Left ventricle myocardium inferior (tissue), 1 donor: ENCODE measurements at places on chromosomes 6 and 20. TPM values are rescaled to one million over a fixed set of nuclear protein-coding genes. Genes with fewer than 3 reads are reported as not detected.

The GCNT2 gene
- 49.0 TPM for total RNA-seq

GRCh38 chr20:64116016-64116415 lies 8.7 kb upstream of the NPBWR2 start:
- no peak for DNase-seq

- DNase-seq = no peak
Measured at GRCh38 chr20:64045346-64046011, 4.0 kb downstream of the SOX18 start.

DNA sequence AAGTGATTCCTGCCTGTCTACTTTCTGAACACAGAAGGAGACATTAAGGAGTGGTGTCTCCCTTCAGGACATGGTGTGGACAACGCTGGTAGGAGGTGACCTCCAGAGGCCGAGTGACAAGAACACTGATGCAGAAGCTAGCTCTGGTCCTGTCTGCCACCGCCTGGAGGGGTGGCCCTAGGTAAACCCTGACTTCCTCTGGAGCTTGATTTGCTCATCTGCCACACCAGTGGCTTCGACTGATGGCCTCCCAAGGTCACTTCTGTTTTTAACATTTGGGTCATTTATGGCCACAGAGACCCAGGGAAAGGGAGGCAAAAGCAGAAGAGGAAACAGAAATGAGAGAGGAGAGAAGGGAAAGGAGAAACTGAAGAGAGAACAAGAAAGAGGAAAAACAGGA lies 49.4 kb upstream of the SLC22A23 start:
- no peak for DNase-seq

DNA sequence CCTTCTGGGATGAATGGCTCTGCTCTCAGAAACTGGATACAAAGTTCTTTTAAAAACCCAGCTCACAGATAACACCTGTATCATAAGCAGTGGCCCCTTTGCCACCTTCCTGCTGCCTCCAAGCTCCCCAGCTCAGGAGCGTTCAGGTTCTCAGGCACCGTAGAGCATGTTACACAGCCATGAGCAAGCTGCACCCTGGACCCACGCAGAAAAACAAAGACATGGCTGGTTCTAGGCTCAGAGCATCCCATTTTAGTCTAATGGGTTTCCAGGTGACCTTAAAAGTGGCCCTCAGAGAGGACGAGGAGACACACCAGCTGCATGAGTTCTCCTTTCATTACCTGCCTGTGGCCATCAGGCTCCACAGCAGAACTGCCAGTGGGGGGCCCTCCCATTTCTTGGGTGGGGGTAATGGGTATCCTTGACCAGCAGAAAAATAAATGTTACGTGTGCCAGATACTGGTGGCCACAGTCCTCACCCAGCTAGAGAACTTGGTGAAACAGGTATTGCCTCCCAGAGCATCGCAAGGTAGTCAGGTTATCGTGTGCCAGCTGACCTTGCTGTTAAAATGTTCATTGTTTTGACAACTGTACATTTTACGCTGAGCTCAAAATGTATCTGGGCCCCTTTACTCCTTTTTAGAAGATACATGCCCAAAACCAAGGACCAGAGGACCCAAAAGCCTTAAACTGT lies 7.5 kb downstream of the PSMA7 start:
- DNase-seq = no peak

DNA sequence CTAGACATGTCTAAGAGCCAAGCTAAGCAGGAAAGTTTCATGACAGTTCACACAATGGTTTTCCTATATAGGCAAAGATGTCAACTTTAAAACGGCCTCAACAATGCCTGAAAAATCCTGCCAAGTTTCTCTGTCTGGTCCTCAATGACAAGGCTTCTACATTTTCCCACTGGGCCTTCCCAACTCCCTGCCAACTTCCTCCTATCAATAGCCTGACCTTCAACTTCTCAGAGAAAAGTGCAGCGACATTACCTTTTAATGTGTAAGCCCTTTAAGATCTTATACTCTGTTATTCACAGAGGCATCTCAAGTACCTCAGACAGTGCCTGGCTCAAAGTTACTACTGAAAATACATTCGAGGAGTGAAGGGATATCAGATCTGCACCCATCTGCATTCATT lies 56.2 kb upstream of the BTBD3 start:
- no peak for DNase-seq

The GMEB2 gene
- 5.3 TPM for total RNA-seq

GRCh38 chr20:36754656-36755222 lies 8.8 kb upstream of the NDRG3 start:
- DNase-seq = no peak

DNA sequence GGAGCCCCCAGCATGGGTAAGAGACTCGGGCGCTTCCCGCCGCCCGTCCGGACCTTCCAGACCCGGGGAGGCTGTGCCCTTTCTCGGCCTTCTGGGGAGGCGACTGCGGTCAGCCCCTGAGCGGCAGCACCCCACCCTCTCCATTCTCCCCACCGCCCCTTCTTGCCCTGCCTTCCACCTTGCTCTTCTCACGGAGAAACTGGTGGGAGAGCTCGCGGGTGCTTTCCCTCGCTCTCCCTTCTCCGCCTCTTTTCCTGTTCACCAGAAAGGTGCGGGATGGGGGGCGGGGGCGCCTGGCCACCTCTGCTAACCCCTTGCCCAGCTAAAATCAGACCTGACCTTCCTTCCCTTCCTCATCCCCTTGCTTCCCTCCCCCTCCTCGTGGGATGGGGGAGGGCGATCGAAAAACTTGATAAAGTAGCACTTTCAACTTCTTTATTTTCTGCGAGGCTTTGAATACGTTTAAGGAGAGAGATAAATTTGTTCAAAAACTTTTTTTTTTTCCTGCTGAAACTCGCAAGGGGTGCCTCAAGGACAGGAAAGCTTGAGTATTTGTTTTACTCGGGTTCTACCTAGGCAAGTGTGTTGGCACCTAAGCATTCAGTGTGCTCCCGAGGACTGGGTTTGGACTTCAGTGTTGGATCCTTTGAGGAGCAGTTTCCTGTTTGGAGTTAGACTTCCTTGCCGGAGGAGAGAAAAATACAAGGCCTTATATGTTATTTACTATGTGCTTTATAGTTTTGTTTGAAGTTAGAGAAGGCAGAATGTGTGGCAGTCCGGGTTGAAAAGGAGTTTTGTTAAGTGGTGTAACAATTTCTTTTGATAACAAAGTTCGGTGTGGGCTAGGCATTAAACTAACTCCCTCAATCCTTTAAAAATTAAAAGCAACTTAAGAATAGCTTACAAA lies 897 bp downstream of the CD2AP start:
- peak; percentile 17 for DNase-seq

DNA sequence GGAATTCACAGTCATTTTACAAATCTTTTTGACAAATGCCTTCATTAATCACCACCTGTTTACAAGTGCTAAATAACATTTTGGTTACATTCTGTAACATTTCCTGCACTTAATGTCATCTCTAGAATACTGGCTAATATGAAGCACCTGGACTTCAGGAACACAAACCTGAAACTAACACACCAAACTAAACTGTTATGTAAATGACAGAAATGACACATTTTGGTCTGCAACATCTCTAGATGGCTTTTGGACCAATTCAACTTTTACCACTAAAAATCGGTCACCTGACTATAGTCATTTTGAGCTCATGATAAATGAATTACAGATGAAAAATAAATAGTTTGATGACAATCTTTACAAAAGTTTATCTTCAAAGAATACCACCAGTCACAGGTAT lies 80.6 kb downstream of the ATG5 start:
- no peak for DNase-seq

DNA sequence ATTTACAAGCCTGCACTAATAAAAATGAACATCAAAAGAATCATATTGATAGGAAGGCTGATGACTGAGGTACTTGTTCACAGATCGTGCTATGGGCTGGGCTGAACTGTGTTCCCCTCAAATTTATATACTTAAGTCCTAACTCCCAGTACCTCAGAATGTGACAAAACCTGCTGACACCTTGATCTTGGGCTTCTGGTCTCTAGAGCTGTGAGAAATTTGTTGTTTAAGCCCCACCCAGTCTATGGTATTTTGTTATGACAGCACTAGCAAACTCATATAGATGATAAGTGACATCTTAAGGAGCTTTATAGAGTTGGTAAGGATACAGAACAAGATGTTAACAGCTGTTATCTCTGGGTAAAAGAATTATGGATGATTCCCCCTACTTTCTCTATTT lies 13.8 kb downstream of the UBE2V1 start:
- no peak for DNase-seq

DNA sequence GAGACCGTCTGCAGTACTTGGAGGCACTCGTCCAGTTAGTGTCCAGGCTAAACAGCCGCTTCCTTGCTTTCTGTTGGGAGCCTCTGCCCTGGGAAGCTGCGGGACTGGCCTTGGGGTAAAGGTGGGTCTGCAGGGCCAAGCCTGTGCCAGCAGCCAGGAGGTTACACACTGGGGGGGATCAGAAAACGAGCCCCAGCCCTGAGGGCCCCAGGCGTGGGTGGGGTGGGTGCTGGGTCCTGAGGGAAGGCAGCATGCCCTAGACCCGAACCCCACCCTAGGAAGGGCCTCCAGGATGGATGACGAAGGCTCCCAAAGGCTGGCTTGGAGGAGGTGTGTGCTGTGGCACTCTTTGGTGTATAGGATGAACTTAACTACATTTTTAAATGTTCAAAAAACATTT lies 335.2 kb downstream of the ZFAND3 start:
- no peak for DNase-seq

DNA sequence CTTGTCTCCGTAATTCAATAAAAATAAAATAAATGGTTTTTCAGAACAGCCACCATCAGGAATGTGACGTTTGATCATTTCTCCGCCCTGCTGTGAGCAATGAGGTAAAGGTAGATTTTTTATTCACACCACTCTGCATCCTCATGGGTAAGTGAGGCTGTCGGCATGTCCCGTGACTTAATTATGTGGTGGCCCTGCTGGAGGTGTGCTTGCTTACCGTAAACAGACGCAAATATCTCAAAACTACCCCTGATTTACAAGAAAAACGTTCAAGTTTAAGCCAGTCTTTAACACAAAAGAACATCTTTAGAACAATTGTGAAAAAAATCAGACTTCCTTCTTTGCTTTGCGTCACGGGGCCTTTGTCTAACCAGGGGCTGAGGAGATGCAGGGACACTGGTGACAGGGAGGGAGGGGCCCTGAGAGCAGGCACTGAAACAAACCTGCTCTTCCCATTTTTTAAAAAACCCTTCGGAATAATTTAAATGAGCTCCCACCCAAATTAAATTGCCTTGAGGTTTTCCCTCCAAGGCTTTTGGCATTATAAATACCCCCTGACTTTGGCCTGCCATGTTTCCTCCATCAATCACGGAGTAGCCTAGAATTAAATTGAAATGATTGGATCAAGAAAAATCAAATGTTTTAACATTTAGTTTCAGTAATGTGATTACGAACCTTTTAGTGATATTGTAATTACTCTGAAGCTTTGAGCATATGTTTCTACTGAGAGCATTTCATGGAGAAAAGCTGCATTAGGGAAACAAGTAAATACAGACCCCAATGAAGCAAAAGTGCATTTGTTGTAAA lies 13.4 kb downstream of the PRKN start:
- DNase-seq = no peak

The ISM1 gene
- total RNA-seq = 1.3 TPM

DNA sequence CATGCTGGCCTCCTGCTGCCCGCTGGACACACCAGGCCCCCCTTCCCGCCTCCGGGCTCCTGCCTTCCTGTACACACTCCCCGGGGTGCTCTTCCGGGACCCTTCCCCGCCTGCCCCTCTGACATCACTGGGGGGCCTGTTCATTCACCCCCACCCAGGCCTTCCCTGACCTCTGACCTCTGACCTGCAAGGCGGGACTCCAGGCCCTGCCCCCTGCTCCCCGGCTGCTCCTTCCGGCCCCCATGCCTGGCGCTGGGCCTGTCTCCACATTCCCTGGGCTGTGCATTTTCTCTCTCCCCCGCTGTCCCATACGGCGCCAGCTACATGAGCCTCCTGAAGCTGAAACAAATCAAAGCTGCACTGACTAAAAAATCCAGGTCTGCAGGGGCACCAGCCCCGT lies 71.6 kb upstream of the GATA5 start:
- DNase-seq = no peak

- no peak for DNase-seq
Measured at GRCh38 chr6:34334796-34335416, 57.6 kb downstream of the NUDT3 start.

GRCh38 chr6:143248359-143248758 lies 187.7 kb downstream of the AIG1 start:
- DNase-seq = no peak

DNA sequence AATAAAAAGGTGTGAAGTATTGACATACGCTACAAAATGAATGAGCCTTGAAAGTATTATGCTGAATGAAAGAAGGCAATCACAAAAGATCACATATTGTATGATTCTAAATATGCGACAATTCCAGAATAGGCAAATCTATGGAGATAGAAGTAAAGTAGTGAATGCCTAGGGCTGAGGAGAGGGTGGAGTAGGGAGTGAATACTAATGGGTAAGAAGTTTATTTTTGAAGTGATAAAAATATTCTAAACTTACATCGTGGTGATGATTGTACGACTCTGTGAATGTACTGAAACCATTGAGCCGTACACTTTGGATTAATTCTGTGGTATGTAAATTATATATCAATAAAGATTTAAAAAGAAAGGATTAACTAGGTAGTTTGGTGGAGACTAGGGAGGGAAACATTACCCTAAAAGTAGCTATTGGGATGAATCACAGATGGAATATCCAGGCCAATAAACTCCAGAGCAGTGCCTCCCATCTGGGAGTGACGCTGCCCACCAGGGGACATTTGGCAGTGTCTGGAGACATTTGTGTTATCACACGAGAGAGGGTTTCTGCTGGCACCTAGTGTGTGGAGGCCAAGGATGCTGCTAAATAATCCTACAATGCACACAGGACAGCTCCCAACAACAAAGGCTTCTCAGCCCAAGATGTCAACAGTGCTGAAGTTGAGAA lies 214.2 kb upstream of the PCSK2 start:
- DNase-seq = no peak

The HLA-DQB1 gene
- total RNA-seq = 2.0 TPM

The CST9L gene
- not detected for total RNA-seq

The RNF144B gene
- total RNA-seq = 14.1 TPM

DNA sequence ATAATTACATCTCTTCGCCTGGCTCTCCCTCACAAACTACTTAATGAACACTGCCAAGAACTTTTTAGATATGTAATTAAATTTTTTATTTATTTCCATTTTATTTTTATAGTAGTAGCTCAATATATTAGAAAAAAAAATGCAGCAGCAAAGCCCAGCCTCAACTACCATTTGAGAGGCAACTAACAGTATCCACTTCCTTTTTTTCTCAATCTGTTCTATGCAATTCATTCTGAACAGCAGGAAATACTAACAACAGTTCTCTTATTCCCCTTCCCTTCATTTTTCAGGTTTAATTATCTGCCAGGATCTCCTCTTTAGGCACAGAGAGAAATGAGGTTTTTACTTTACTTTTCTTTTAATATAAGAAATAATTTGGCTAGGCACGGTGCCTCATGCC lies 112.7 kb downstream of the ZNF217 start:
- DNase-seq = no peak

The LY6G6C gene
- not detected for total RNA-seq

The COL9A1 gene
- total RNA-seq = 0.08 TPM

The SLC35D3 gene
- total RNA-seq = 0.08 TPM

GRCh38 chr6:138546733-138547185 lies 47.5 kb upstream of the NHSL1 start:
- no peak for DNase-seq

DNA sequence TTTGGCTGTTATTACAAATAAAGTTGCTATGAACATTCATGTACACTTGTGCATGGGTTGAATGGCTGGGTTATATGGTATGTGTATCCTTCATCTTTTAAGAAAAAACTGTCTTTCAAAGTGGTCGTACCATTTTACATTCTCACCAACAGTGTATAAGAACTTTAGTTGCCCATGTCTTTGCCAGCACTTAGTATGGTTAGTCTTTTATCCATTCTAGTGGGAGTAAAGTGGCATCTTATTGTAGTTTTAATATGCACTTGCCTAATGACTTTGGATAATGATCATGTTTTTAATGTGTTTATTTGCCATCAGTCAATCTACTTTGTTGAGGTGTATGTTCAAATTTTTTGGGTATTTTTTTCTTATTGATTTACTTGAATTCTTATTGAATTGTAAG lies 32.5 kb upstream of the ECI2 start:
- no peak for DNase-seq
